ENCODE measurements at places on chromosomes 13 and 19.

- DNase-seq = no peak
Observed at GRCh38 chr13:108911807-108912206, 282.4 kb downstream of the MYO16 start.

- no peak for DNase-seq
Observed at GRCh38 chr19:16901491-16902175, 12.8 kb downstream of the F2RL3 start.

DNA sequence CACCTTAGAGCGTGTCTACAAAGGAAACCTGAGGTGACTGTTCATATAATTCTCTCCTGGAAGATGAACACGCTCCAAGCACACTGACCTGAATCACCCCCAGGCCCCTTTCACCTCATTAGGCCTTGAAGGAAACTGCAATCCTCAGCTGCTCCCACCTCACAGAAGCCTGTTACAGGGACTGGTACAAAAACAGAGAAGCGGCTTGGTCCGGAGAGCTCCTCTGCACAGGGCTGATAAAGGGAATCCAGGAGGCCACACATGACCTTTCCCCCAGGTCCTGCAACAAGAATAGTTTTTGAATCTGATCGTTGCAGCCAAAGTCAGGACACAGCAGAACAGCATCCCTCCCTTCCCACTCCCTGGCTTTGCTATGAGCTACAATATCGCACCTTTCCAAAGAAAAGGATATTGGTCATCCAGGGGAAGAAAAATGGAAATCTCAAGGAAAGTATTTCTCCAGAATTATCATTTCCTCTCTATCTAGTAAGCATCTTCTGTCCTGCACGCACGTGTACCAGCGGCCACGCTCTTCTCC is 666.7 kb downstream of the UQCRFS1 start:
- no peak for DNase-seq

GRCh38 chr13:22201375-22201925 is 530.6 kb downstream of the FGF9 start:
- no peak for DNase-seq

GRCh38 chr19:33815380-33816340 is 19.0 kb downstream of the KCTD15 start:
- DNase-seq = no peak

DNA sequence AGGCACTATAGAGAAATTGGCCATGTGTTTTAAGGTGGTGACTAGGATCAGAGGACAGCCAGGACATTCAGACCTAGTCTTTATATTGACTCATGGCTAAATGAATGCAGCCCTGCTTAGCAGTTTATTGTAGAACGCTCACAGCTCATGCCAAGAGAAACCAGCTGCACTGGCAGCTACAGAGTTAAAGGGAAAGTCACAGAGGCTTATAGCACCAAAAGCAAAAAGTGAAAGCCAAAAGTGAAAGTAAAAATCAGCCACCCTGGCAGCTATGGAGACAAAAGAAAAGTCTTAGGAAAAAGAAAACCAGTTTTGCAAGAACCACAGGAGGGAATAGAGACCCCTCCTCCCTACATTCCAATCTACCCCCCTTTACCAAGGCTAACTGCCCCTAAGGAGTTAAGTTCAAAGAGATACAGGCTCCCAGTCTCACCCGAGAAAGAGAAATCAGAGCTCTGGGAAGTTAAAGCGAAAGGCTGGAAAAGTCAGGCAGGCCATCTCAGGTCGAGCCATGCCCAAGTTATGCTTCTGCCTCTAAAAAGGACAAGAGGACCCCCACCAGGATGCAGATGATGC is 99.0 kb downstream of the ZNF429 start:
- no peak for DNase-seq

DNA sequence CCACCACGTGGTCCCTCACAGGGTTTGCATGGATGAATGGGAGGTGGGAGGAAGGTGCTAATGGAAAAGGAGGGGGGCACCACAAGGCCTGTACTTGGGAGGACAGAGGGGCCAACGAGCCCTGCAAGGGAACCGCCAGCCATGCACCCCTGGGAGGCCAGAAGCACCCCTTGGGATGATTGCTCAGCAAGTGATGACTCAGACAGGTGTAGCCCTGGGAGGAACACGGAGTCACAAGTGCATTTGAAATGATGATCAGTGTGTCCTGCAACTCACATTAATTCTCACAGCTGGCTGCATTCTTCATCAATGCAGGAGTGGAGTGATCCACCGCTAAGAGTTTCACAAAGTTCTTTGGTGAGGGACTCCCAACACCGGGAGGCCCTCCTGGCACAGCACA is 82.8 kb upstream of the ZNF254 start:
- DNase-seq = no peak

GRCh38 chr19:1315470-1316166 is 29.9 kb downstream of the EFNA2 start:
- DNase-seq = no peak

DNA sequence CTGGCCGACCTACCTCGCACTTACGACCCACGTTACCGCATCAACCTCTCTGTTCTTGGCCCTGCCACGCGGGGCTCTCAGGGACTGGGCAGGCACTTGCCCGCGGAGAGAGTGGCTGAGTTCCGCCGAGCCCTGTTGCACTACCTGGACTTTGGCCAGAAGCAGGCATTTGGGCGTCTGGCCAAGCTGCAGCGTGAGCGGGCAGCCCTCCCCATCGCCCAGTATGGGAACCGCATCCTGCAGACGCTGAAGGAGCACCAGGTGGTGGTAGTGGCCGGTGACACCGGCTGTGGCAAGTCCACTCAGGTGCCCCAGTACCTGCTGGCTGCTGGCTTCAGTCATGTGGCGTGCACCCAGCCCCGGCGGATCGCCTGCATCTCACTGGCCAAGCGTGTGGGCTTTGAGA is 4.2 kb downstream of the DHX34 start:
- DNase-seq = no peak

DNA sequence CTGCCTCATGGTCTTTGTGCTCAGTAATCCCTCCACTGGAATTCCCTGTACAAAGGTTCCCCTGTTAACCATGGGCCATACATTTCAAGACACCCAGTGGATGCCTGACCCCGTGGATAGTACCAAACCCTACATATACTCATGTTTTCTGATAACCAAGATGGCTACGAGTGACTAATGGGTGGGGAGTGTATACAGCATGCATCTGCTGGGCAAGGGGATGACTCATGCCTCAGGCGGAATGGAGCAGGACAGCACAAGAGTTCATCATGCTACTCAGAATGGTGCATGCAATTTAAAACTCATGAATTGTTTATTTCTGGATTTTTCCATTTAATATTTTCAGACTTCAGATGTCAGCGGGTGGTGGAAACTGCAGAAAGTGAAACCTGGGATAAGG is 13.3 kb upstream of the FGF9 start:
- no peak for DNase-seq

DNA sequence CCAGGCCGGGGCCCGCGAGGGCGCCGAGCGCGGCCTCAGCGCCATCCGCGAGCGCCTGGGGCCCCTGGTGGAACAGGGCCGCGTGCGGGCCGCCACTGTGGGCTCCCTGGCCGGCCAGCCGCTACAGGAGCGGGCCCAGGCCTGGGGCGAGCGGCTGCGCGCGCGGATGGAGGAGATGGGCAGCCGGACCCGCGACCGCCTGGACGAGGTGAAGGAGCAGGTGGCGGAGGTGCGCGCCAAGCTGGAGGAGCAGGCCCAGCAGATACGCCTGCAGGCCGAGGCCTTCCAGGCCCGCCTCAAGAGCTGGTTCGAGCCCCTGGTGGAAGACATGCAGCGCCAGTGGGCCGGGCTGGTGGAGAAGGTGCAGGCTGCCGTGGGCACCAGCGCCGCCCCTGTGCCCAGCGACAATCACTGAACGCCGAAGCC is 3.3 kb downstream of the APOE start:
- no peak for DNase-seq

DNA sequence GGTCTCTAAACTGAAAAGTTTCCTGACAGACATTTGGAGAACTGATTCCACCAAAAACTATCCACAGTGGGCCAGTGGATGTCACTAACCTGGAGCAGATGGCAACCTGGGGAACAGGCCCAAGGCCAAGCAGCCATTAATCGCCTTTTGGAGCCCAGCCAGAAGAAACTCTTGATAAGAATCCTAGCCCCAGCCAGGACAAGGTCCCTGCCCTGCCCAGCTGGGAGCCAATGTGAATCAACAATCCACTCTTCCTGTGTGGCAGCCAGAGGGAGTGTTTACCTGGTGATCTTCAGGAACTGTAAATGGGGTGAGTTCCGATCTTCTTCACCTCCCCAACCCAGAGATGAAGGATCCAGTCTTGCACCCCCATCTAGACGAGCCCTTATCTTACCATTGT is 14.5 kb upstream of the IGSF23 start:
- no peak for DNase-seq

DNA sequence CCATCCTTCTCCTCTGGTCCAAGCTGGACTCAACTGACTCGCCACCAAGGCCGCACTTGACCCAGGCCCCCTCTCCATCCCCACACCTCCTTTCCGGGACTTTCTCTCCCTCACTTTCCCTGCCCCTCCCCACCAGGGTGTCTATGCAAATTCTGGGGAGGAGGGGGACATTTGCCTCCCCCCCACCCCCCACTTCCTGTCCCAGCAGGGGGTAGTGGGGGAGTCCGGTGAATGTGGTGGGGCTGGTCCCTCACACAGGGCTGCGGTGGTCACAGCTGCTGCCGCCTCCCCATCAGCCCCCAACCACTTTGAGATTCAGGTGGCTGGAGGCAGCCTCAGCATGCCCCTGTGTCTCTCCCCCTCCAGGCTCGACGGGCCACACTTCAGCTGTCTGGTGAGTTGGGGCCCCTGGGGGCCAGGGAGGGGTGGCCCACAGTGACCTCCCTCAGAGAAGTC is 870 bp downstream of the SPIB start:
- no peak for DNase-seq

DNA sequence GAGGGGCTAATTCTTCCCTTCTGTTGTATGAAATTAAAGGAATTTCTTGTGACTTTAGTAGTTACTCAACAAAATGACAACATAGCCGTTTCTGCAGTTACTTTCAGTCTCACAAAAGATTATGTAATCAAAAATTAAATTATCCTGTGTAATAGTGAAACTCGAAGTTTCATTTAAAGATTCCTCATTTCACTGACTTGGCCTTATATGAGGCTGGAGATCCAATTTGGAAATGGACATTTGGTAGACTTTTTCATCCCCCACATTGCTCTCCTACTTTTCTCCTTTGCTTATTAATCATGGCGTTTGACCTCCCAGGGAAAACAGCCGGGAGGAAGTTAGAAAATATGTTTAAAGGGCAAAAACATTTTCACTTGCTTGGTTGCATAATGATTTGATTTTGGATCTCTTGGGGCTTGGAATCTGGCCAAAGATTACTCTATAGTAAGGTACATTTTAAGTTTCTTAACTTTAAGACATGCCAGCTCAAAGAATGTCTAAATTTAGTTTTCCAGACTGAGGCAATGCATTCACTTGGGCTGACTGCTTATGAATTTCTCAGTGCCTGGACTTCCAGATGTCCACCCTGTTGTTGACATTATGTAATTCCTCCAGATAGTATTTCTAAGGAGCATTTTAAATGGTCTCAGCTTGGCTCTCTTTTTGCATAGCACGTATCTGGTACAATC is 1364.9 kb upstream of the MIR17HG start:
- DNase-seq = no peak

GRCh38 chr13:37123337-37123736 is 17.9 kb upstream of the CSNK1A1L start:
- no peak for DNase-seq

DNA sequence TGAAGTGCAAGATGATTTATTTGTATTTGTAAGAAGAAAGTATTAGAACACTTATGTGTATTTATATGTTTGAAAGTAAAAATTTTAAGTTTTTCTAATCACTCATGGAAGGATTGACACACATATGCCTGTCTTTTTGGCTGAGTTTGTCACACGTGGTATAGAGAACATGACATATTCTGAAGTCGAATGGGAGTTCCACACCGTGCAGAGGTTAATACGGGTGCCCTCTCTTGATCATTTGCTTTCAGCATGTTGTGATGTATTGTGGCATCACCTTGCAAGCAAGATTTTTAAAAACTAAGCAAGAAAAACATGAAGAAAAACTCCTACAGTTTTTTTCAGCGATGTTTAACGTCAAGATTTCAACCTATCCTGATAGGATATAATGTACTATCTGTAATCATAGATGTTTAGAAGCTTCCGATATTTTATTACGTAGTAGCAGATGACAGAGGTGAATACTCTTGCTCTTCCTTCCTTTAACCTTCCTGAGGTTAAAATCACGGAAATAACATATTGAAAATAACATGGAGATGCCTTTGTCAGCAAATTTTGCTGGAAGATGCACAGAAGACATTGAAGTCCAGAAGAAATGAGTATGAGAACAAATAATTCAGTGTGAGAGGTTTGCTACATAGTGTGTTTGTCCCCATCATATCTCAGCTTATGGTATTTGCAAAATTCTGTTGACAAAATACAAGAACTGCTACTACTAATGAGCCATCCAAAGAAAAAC is 231.4 kb downstream of the LMO7 start:
- no peak for DNase-seq

DNA sequence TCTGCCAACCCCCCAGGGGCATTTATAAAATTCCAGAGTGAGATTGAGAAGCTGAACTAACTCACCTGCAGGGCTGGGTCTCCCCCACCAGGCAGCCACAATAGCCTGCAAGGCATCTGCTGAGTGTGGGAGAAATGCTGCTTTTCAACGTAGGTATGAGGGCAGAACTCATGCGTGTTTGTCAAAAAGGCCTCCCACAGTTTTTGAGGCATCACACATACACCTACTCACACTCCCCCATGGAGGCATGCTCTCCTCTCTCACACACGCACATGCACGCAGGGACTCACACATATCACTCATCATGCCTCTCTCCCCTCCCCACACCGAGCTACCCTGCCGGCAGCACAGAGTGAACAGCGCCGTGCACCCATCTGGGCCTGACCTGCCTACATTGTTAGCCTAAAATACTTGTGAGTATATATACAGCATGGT is 390.5 kb downstream of the FGF9 start:
- DNase-seq = peak; percentile 13

DNA sequence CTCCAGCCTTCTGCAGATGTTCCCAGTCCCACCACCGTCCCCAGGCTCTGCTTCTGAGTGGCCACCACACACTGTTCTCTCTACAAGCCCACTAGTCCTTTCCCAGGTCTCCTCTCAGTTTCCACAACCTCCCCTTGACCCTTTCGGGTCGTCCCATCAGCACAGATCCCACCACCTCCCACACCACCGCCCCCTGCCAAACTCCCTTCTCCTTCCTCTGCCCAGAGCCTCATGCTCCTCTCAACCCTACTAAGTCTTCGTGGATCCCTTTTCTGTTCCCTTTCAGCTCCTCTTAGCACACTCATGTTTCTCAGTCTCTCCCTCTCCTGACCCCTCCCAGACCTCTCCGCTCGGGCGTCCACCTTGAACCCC is 1.9 kb downstream of the NAPA start:
- DNase-seq = no peak

DNA sequence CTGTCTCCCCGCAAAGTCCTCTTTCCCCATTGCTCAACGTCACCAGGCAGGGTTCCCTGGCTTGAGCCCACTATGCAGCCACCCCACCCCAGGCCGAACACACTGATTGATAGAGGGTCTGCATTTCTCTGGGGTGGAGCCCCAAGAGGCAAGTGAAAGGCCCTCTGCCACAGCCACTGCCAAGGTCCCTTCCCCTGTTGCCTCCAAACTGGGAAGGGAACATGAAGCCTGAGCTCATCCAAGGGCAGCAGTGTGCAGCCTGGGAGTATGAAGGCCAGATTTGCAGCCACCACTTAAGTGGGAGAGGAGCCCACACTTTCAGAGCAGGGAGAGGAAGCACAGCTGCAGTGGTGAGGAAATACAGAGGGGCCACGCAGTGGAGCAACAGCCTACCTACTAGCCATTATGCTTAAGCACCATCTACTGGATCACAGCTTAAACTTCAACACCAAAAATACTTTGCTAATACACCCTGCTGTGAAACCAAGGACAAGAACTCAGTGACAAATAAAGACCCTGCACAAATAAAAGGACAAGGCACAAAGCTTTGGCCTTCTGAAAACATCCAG is 48.6 kb downstream of the UBL3 start:
- no peak for DNase-seq

GRCh38 chr13:113489171-113489548 is 1.4 kb downstream of the DCUN1D2 start:
- DNase-seq = no peak

All from activated CD4-positive, CD25-positive, alpha-beta regulatory T cell (primary cell).